ENCODE measurements at places on chromosomes 5 and 9.
A peak's percentile ranks its signal among the peaks of the same experiment; 100 is the strongest.

- no peak for DNase-seq
These were observed 32.5 kb downstream of the S1PR3 start for GRCh38 chr9:89023740-89024139.

GRCh38 chr9:137382444-137383080 lies 40.4 kb downstream of the EXD3 start:
- no peak for DNase-seq

DNA sequence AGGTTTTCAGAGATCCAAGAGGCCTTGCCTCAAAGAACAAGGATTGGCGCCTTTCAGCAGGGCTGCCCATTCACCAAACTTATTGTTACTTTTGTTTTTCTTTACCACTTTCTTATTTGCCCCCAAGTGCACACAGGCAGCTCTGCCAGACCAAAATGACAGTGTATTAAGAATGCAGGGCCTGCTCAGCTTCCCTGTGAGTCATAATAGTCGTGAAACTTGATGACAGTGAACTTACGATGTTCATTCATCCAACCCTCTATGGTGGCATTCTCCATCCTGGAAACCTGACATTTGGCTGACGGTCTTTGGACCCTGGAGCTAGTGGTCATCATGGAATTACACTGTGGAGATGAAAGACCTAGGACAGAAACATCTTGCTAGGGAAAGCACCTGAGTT lies 44.3 kb downstream of the UBE2QL1 start:
- DNase-seq, result no peak

- DNase-seq, result no peak
These were observed 17.1 kb upstream of the IL6ST start for GRCh38 chr5:56011835-56012234.

DNA sequence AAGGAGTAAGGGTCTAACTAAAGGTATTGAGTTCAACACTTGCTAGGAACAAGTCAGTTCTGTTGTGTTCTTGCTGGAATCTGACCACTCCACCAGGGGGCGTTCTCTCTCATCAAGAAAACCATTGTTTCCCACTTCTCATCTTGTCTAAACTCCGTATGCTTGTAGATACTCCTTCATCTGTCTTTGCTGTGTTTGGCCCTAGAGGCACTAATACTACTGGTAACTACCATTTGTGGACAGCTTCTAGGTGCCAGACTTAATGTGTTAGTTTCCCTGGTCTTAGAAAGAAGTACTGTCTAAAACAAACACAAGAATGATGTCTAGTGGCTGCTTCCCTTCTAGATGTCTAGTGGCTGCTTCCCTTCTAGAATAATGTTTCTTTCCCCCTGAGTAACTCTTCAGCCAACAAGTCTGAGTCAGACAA lies 18.7 kb upstream of the PTPDC1 start:
- DNase-seq, result peak; percentile 47

DNA sequence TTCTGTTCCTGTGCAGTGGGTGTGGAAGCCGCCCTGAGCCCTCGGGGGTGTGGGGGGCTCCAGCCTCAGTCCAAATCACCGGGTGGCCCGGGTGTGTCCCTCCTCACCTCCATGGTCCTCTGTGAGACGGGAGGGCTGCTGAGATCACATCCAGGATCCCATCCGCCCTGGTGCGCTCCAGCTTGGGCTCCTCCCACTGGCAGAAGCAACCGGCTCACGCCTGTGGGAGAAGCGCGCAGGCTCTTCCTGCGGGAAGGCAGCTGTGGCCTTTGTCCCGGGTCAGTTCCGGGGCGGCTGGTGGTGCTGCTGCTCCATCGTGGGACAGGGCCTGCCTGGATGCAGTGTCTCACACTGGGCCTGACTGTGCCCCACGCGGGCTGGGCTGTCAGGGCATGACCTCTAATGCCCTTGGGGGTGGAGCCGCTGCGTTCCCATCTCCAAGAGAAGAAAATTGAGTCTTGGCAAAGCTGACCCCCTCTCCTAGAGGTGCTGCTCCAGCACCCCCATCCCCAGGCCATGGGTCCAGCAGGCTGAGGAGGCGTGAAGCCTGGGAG lies 18.5 kb downstream of the OLFM1 start:
- no peak for DNase-seq

GRCh38 chr5:172502410-172502809 lies 48.1 kb upstream of the SH3PXD2B start:
- DNase-seq, result no peak

GRCh38 chr9:95640336-95640735 lies 123.6 kb upstream of the PTCH1 start:
- no peak for DNase-seq

GRCh38 chr5:170565072-170565471 lies 61.3 kb downstream of the KCNIP1 start:
- no peak for DNase-seq

- no peak for DNase-seq
These were observed 51.0 kb downstream of the EFNA5 start for GRCh38 chr5:107619781-107620180.

GRCh38 chr9:84226126-84226525 lies 114.4 kb downstream of the SLC28A3 start:
- no peak for DNase-seq

DNA sequence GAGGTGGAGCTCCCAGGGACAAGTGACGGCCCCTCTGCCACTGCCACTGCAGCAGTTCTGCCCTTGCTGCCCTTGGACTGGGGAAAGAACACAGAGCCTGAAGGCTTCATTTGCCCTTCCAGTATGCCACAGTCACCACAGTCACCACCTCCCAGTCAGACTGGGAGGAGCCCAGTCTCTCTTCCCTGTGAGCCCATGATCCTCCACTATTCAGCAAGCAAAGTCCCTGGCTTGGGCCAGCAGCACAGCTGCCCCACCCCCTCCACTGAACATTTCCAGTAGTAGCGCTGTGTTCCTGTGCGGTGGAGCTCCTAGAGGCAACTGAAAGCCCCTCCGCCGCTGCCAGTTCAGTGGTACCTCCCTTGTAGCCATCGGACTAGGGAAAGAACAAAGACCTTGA lies 329.4 kb downstream of the MAN2A1 start:
- no peak for DNase-seq

GRCh38 chr5:179273441-179274145 lies 71.7 kb downstream of the ADAMTS2 start:
- DNase-seq, result no peak

- DNase-seq, result no peak
These were observed 158.9 kb upstream of the PHYKPL start for GRCh38 chr5:178391480-178391879.

GRCh38 chr9:27528886-27529315 lies 713 bp downstream of the MOB3B start:
- peak; percentile 34 for DNase-seq

- no peak for DNase-seq
These were observed 109.0 kb downstream of the MLLT3 start for GRCh38 chr9:20513126-20513913.

- no peak for DNase-seq
These were observed 334 bp upstream of the THG1L start for GRCh38 chr5:157730900-157731271.

DNA sequence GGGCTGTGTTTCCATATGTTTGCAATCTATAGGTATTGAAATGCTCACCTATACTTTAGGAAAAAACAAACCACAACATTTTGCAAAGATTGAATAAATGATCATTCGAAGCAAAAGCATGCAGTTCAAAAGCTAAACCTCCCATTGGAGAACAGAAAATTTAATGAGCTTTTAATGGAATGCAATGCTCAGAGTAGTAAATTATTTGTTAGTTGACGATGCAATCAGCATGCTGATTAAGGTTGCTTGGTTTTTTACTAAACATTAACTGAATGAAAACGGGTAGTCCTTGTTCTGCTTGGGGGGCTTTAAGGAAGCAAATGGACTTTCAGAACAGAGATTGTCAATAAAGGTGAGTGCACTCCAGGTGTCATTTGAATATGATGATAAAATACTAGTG lies 123.3 kb upstream of the TMEM161B start:
- no peak for DNase-seq

- no peak for DNase-seq
These were observed 314.0 kb upstream of the SMARCA2 start for GRCh38 chr9:1701113-1701512.

Data from stimulated activated CD8-positive, alpha-beta memory T cell treated with anti-CD3 and anti-CD28 coated beads, Interleukin-2, amount 100 ng/mL, for 48 hours (primary cell).